ENCODE measurements at places on chromosomes 2 and 18.

- no peak for DNase-seq
These were observed 182.1 kb downstream of the AGAP1 start for GRCh38 chr2:235675678-235676535.

DNA sequence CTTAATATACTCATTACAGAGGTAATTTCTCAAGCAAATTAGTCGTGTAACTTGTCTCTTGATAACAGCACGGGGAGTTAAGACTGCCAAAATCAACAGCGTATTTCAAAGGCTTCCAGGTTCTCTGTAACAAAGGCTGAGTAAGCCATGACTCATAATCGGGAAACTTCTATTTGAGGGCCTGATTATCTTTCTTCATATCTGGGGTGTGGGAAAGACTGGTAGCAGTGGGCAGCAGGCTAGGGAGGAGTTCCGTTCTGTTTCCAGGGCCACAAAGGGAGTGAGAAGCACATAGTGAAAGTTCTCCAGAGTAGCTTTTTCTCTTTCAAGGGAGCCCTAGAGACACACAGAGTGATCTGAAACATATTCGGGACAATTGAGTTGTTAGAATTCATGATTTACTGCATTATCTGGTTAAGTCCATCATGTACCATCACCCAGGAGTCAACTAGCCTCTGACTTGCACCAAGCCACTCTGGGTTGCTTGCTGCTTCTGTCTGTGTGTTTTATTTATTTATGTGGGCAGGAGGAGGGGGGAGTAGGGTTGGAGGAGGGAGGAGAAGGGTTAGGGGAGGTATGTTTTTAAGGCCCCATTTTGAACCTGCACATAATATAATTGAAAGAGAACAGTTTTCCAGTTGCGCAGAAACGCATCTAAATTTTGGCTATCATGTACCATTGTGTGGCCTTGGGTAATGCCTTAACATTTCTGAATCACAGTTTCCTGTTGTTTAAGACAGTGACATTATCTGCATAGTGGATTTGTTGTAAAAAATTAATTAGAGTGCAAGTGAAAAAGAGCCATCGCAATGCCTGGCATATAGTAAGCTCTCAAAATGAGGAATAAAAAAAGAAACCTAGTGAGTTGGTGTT, 80.5 kb upstream of the ITPRID2 start:
- DNase-seq: no peak

DNA sequence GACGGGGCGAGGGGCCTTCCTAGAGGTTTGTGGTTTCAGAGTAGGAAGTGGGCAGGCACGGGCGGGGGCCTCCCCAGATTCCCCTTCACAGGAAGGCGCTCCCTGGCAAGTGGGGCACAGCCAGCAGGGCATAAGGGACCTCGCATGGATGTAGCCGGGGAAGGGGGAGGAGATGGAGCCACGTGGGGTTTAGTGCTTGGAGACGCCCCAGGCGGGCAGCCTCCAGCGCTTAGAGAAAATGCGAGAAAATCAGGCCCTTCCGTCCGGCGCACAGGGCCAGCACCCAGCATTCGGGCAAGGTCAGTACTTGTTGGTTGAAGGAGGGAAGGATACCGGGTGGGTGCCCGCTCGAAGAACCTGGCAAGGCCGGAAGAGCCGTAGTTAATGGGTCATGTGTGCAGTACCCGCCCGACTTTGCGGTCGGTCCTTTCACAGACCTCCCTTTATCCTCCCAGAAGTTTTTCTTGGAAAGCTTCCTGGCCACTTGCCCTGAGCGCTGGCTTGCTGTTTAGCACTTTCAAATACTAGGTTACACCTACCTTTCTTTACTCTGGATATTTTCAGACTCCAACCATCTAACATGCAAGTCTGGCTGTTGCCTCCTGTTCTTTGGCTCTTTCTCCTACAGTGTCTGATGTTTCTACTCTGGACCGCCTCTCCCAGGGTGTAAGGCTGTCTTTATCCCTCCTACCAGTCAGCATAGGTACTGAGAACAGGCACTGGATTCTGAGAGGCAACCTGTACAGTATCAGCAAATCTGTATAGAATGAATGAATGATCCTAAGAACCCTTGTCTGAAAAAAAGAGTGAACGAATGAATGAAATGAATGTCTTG, 78.1 kb downstream of the CIB4 start:
- DNase-seq: no peak

DNA sequence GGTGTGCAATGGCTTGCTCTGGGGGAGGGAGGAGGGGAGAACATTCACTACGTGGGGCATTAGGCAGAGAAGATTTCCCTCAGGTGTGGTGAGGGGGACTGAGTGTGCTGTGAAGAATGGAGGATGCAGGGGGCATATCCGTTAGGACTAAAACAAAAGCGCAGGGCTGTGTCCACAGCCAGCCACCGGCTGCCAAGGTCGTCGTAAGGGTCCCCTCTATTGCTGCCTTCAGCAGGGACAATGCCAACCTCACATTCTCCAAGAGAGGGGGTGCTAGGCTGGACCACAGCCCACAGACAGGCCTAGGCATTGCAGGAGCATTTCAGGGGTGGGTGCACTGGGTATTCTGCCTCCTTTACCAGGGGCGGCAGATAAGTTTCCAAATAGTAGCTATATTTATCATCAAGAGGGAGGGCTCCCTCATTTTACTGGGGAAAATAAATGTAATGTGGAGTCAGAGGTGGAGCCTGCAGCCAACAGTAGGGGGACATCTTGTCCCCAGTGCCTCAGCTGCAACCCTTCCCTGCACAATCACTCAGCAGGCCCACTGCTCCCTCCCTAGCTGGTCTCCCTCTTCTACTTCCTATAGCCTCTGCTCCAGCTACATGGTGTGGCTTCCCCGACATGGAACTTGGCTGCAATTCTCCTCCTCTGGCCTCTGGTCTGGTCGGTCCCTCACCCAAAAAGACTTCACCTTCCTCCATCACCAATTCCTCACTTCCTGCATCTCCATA, 74.9 kb upstream of the OTOF start:
- no peak for DNase-seq

GRCh38 chr2:230203110-230203676, 16.6 kb downstream of the SP110 start:
- no peak for DNase-seq

DNA sequence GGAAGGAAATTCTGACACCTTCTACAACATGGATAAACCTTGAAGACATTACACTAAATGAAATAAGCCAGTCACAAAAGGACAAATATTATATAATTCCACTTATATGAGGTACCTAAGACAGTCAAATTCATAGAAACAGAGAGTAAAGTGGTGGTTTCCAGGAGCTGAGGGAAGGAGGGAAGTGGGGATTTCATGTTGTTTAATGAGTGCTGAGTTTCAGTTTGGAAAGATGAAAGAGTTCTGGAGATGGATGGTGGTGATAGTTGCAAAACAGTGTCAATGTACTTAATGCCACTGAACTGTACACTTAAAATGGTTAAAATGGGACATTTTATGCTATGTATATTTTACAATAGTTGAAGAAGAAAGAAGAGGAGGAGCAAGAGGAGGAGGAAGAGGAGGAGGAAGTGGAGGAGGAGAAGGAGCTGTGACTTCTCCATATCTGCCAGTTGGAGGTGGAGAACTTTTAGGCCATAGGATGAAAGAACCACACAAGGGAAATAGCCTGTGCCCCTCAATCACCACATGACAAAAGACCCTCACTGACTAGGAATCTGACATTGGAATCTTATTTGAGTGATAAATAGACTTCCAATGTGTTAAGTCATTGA, 55.3 kb upstream of the LGALSL start:
- no peak for DNase-seq

DNA sequence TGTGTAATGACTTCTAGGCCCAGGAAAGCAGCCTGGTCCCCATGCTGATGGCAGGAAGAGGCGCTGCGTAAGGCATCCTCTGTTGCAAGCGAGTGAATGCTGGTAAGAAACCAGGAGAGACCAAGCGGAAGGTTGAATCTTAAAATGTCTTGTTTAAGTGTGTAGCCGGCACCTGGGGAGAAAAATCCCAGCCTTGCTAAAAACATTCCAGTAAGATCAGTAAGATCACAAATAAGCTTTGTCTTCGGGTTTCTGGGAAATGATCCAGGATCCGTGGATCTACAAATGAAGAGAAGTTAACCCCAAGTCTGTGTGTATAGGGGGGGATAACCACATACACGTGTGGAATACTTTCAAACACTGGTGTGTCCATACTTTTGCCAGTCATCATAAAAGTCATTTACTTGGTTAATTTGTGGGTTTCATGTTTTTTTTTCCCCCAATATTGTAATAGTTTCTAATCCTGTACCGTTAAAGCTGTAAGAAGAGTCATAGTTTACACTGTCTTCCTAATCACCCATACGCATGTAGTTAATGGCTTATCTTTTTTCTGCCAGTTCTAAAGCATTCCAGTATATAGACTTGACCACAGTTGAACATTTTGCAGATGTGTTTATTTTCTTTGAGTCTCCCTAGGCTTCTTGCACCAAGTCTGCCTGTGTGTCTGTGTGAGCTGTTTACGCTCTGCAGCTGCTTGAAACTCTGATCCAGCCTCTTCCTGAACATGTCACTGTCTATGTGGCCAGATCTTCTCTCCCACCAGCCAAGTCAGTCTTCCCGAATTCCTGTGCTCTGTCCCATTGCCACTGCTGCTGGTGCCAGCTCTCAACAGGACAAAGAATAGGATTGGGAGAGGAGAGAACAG, 135.9 kb upstream of the ARL4C start:
- DNase-seq: no peak

GRCh38 chr2:86143926-86144685, 38.1 kb downstream of the PTCD3 start:
- no peak for DNase-seq

- no peak for DNase-seq
These were observed 67.8 kb downstream of the PTGR3 start for GRCh38 chr18:75141166-75141565.

DNA sequence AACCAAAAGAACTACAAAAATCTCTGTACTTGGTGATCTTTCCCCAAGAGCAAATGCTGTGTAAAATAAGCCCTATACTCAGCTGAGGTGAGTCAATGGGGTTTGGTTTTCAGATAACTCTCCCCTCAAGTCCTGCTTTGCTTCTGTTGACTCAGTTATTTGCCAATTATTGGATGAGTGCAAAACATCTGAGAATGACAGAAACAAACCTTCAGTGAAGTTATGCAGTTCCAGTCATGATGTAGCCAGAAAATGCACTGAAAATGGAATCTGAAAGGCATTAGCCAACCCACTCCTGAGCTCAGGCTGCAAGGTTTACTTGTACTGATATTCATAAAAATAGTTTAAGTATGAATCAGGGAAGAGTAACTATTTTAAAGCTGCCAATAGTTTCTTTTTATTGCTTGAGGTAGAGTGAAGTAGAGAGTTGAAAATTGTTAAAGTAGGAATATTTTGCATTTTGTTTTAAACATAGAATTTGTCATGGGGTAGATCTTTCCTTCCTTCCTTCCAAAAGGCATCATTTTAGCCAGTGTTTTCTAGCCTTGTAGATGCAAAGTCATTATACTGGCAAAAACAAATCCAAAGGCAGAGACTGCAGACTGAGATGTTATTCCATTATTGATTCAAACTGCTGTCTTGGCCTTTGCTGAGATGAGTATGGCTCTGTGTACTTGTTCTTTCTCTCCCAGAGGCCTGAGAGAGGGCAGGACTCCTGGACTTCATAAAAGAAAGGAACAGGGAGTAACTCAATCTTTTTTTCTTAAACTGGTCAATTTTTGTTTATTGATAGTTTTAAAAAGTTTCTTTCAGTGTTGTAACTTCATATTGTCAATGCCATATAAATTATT, 215.3 kb downstream of the RND3 start:
- no peak for DNase-seq

- no peak for DNase-seq
These were observed 1.6 kb upstream of the KLF7 start for GRCh38 chr2:207167099-207167923.
